CD14-positive monocyte (primary cell): ENCODE measurements at places on chromosomes 6 and 20. TPM values are rescaled to one million over a fixed set of nuclear protein-coding genes. Genes with fewer than 3 reads are reported as not detected.

DNA sequence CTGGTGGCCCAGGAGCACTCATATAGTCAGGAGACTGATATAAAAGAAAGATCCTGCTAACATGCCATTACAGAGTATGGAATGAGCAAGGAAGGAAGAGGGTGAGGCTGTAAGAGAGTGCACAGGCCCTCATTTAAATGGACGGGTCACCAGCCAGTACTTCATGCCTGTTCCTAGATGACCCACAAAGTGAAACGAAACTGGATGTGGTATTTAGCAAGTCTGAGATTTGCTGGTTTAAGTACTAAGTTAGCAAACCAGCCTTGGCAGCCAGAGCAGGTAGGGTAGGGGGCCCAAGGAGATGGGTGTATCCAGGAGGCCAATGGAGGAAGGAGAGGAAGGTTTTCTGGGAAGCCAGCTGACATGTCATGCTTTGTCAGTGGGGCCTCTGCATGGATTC lies 15.9 kb downstream of the NT5E start:
- DNase-seq: no peak

GRCh38 chr6:140849456-140849855 lies 1283.3 kb upstream of the GJE1 start:
- DNase-seq: no peak

GRCh38 chr20:41178904-41179432 lies 41.6 kb downstream of the PLCG1 start:
- no peak for DNase-seq

DNA sequence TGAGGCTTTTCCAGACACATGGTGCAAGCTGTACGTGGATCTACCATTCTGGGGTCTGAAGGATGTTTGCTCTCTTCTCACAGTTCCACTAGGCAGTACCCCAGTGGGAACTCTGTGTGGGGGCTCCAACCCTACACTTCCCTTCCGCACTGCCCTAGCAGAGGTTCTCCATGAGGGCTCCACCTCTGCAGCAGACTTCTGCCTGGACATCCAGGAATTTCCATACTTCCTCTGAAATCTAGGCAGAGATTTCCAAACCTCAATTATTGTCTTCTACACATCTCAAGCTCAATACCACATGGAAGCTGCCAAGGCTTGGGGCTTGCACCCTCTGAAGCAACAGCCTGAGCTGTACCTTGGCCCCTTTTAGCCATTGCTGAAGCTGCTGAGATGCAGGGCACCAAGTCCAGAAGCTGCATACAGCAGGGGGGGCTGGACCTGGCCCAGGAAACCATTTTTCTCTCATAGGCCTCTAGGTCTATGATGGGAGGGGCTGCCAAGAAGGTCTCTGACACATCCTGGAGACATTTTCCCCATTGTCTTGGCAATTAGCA lies 11.6 kb downstream of the PDSS2 start:
- no peak for DNase-seq

DNA sequence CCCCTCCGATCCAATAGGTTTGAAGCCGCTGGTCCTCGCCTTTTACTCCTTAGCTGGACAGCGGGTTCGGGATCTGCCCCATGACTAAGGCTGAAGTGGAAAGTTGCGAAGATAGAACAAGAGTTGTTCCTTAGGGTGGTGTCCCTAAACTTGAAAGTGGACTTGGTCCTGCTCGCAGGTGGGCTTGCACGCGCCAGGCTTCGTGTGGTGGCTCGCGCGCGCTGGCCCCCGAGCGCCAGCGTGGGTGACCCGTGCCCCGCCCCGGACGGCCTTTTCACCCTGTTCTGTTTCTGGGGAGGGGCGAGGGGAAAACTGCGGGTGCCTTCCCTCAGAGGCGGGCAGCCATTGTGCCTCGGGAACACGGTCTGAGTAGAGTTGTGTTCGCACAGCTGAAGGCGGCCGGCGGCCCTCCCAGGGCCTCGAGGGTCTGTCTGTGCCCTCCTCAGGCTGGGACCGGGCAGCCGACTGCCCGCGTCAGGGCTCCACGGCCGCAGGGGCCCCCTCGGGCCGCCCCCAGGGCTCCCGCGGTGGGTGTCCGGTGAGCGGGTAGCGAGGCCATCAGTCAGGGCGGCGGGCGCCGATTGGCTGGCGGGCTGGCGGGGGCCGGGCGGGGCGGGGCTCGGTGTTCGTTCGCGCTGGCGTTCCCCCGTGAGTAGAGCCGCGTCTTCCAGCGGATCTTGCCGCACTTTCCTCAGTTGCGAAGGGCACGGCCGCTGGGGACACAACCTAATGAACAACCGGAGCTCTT lies 33.0 kb downstream of the RREB1 start:
- DNase-seq: peak; percentile 69

GRCh38 chr6:170462366-170463020 lies 90.6 kb downstream of the PSMB1 start:
- DNase-seq: no peak

GRCh38 chr6:37680668-37681067 lies 17.0 kb downstream of the MDGA1 start:
- no peak for DNase-seq

DNA sequence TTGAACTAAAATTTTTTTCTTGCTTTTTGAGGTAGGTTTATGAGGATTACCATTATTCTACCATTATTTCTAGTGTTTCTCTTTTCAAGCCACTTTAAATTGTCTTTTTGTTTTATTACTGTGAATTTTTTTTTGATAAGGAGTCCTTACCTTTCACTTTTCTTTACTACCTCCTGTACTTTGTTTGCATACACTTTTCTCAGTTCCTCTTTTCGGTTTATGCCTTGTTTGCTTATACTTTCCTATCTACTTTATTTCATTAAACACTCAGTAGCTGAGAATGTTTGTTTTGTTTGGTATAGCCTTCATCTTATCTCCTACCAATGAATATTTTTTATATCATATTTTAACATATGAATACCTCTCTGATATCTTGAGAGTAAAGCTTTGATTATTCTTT lies 147.9 kb downstream of the TFAP2B start:
- no peak for DNase-seq

DNA sequence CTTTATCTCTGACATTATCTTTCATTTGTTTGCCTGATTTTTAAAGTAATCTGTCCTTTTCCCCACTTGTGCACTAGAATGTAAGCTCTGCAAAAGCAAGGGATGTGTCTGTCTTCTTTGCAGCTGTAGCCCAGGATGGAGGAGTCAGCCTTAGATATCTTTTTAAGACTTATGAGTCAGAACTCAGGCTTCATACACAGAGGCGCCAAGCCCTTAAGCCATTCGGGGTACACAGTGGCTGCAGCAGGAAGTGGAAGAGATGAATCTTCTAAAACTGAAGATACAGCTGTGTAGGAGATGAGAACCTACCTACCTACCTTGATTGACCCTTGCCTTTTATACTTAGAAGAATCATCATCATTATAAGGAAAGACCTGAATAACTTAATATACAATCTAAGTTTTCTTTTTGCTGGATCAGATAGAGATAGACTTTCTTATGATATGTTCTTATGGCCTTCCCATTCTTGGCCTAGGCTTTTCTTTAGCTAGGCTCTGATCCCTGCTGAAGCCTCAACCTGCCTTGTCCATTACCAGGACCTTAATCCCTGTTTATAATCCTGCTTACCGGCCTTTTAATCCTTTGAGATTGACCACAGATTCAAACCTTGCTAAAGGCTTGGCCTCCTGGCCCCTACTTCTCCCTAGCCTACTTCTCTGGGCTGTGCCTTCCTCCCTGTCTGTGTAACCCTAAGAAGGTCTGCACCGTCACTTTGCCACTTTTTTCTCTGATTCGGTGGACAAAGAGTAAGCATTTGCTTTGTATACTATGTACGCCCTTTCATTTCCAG lies 304.5 kb downstream of the PRL start:
- no peak for DNase-seq

DNA sequence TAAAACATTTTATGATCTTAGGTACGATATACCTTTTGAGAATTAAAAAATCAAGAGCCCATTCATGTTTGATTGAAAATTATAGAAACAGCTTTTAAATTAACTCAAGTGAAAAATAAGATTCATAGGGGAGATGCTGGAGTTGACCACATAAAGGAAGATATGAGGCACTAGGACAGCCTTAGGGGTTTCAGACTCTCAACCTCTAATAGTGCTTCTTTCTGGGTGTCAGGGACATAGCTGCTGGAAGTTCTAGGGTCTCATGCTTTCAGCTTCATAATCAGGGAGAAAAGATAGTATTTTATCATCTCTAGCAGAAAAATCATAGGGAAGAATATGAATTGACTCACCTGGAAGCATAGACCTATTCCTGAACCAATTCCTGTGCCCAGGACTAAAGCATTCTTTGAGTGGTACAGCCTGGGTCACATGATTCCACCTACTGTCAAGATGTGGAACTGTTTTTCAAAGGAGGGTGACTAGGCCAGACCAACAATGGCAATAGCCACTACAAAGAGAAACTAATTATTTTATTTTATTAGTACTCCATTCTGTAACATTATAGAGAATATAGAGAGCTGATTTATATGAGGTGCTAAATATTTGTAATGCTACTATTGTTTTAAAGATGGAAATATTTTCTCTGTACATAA lies 27.8 kb upstream of the CENPW start:
- DNase-seq: no peak

DNA sequence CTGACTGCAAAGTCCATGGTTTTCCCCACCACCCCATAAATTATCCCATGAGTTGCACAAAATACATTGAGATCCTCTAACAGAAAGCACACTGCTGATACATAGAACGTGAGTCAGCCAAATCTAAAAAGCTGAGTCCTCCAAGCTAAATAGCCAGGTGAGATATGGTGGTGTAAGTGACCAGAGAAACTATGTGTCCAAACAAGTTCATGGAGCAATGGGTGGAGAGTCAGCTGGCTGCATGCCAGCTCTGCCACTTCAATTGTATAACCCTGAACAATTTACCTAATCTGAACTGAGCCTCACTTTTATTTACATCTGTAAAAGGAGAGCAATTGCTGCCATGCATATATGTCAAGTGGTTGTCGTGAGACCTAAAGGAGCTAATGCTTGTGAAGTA lies 9.7 kb downstream of the SNAP25 start:
- no peak for DNase-seq

DNA sequence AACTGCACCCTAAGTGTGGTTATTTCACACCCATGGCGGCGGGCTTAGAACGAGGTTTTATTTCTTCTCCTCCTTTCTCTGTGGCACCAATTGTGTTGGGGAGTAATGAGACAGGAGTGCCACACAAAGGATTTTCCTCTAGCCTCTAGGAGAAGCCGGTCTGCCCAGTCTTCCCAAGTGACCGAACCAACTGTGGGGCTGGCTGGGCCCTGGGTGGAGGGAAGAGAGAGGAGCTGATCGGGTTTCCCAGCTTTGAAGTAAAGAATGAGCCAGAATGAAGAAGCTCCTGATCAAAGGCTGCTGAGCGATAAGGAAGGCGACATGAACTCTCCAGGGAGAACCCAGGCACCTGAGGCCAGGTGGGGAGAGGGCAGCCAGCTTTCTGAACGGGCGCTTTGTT lies 616.0 kb upstream of the BTBD3 start:
- DNase-seq: no peak

GRCh38 chr6:167079853-167080297 lies 43.0 kb upstream of the CCR6 start:
- DNase-seq: peak; percentile 91

Gene APOM
- 4.2 TPM for polyA plus RNA-seq
